Activated naive CD8-positive, alpha-beta T cell treated with anti-CD3 and anti-CD28 coated beads for 36 hours (primary cell): ENCODE measurements at places on chromosomes 6 and 20. TPM values are rescaled to one million over a fixed set of nuclear protein-coding genes. Genes with fewer than 3 reads are reported as not detected.
A peak's percentile ranks its signal among the peaks of the same experiment; 100 is the strongest.

HLA-DRB1 gene
- 5.1 TPM for total RNA-seq

DNA sequence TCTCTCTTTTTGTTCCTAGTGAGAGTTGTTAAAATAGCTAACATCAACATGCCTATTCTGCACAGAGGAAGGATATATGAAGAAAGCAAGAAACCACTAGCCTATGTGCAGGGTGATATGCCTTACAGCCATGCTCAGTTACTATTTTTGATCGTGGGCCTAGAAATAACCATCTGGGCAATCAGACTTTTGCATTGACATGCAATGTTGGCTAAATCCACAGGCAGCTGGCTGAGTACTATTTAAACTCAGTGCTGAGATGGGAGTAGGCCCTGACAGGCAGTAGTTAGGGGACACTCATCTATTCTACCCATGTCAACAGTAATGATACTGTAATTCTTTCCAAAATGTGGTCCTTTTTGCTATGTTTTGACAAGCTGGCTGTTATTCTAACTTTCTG, 89.6 kb downstream of the HDGFL1 start:
- no peak for DNase-seq
- H3K4me1 ChIP-seq, result no peaks in the 10 kb centered on the region

GRCh38 chr6:104682722-104683643, 176.7 kb downstream of the HACE1 start:
- peak; percentile 57 for DNase-seq
- H3K36me3 ChIP-seq, result peaks cover 3% of the 10 kb centered on the region
- no peak overlapping the region for H3K27ac ChIP-seq
- no peak overlapping the region for H3K4me3 ChIP-seq
- peaks cover 4% of the 10 kb centered on the region for H3K4me1 ChIP-seq
- no peaks in the 10 kb centered on the region for H3K27me3 ChIP-seq

DNPH1 gene
- 55.8 TPM for total RNA-seq

IL17F gene
- total RNA-seq, result not detected

- H3K36me3 ChIP-seq, result no peaks in the 10 kb centered on the region
- H3K27ac ChIP-seq, result no peak overlapping the region
- H3K4me3 ChIP-seq, result no peak overlapping the region
- H3K27me3 ChIP-seq, result no peaks in the 10 kb centered on the region
- H3K4me1 ChIP-seq, result peaks cover 8% of the 10 kb centered on the region
Observed at GRCh38 chr6:111610548-111611172, 5.0 kb upstream of the TRAF3IP2 start.

DNA sequence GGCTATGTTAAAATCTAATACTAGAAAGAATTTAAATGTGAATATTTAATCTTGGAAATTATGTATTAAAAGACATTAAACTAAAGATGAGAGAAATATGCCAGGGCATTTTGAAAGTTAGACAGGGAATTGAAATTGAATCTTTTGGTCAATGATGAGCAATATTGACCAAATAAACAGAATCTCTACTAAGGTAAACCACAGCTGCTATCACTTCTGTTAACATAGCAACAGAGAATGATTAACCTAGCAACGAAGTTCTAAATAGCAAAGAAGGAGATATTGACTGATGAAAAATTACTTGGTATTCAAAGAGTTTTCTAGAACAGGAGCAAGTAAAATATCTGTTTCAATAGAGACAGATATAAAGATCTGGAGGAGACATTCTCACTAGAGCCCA, 45.2 kb upstream of the RSPO3 start:
- no peaks in the 10 kb centered on the region for H3K36me3 ChIP-seq
- H3K27me3 ChIP-seq, result peaks cover 5% of the 10 kb centered on the region

- H3K36me3 ChIP-seq, result peaks cover 32% of the 10 kb centered on the region
- H3K4me1 ChIP-seq, result peaks cover 59% of the 10 kb centered on the region
- peak within 1 kb of the TSS; percentile 89 for H3K4me3 ChIP-seq
- no peaks in the 10 kb centered on the region for H3K27me3 ChIP-seq
- peak; percentile 84 for DNase-seq
Observed at GRCh38 chr6:149484733-149485700, at the start of gene ZC3H12D. Gene ZC3H12D, minus strand, starts transcription at chr6:149485014. Its CDS starts 10,471 bp downstream, at chr6:149474543.

AHCY gene
- 245 TPM for total RNA-seq

- peaks cover 56% of the 10 kb centered on the region for H3K4me1 ChIP-seq
- H3K4me3 ChIP-seq, result peak overlapping the region; percentile 100
- DNase-seq, result no peak
- peak overlapping the region; percentile 100 for H3K27ac ChIP-seq
Observed at GRCh38 chr20:49287555-49288249, 9.8 kb upstream of the ZNFX1 start.

DNA sequence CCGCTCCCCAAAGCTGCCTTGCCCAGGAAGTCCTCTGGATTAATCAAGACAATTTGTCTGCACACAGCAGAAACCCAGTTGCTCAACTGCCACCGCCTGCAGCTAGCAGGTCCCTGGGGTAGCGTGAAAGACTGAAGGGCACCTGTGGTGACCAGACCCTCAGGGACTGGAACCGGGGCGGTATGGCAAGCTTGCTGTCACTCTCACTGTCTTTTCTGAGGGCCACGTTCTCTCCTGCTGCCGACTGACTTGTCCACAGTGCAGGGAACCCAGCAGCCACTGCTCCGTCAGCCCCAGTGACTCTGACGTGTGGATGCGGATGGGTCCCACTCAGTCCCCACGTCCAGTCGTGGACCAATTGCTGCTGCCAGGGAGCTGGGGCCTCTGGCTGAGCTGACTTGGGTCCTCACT, 72.8 kb upstream of the PMEPA1 start:
- no peak overlapping the region for H3K4me3 ChIP-seq
- H3K27me3 ChIP-seq, result no peaks in the 10 kb centered on the region
- H3K4me1 ChIP-seq, result no peaks in the 10 kb centered on the region

DNA sequence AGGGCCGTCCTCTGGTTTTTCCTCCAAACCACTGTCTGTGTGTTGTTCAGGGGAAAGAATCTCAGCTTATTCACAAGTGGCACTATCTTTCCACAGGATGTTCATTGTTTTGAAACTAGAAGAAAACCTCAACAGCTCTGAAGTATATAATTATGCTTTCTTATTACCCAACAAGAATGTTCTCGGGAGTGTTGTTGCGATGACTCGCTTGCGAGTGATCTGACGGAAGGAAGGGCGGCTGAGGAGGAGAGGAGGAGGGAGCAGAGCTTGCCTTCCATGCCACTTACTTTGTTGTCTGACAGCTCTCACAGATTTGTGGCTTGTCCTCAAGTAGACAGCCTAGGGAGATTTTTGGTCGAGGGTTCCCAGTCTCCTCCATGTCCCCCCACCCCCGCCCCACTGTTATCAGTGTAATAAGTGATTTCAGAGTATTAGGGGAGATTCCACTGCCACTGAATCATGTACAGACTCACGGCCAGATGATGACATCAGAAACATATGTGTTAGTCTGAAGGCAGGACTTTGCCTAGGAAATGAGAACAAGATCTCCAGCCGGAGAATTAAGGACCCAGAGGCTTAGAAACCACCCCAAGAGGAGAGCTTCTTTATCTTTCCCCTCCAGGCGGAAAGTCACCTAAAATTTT, 80.7 kb upstream of the CCN6 start:
- peak overlapping the region; percentile 93 for H3K27ac ChIP-seq
- H3K36me3 ChIP-seq, result peaks cover 4% of the 10 kb centered on the region
- H3K4me1 ChIP-seq, result peaks cover 65% of the 10 kb centered on the region
- peak overlapping the region; percentile 46 for H3K4me3 ChIP-seq
- DNase-seq, result peak; percentile 70
- H3K27me3 ChIP-seq, result no peaks in the 10 kb centered on the region

- DNase-seq, result no peak
Observed at GRCh38 chr6:85404564-85405174, 45.2 kb upstream of the NT5E start.

PKIB gene
- total RNA-seq, result 0.62 TPM

MUCL3 gene
- not detected for total RNA-seq

PARD6B gene
- 4.1 TPM for total RNA-seq

- peak overlapping the region; percentile 50 for H3K27ac ChIP-seq
- peaks cover 9% of the 10 kb centered on the region for H3K27me3 ChIP-seq
- no peak overlapping the region for H3K4me3 ChIP-seq
- peaks cover 73% of the 10 kb centered on the region for H3K36me3 ChIP-seq
- peaks cover 17% of the 10 kb centered on the region for H3K4me1 ChIP-seq
Observed at GRCh38 chr20:49292010-49292409, 14.2 kb upstream of the ZNFX1 start.

DNA sequence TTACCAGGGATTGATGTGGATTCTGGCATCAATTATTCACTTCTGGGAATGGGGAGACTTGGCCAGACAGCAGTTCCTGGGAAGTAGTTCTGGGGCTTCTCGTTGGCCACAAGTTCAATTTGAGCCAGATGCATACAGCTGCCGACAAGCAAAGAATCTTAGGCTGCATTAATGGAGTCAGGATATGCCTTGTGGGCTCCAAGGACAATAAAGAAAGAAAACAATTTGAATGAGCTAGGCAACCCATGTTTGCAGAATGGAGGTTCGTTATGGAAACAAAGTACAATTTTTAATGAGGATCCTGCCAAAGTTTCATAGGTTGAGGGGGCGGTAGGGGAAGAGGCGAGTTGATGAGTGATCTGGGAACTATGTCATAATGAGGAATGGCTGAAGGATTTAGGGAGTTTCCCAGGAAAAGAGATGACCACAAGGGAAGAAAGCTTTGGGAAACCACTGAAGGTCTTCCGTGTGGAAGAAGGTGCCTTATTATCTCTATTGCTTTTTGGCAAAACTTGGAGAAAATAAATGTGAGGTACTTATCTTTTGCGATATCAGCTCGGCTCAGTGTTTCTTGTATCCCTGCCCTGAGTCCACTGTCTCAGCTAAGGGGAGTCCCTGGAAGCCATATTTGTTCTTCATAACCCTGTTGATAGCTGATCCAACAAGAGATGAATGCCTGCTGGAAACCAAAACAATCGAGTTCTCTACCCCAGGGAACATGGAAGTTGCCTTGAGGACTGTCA, 181.0 kb upstream of the ZNF217 start:
- no peak overlapping the region for H3K4me3 ChIP-seq
- no peak for DNase-seq
- no peaks in the 10 kb centered on the region for H3K36me3 ChIP-seq
- no peak overlapping the region for H3K27ac ChIP-seq

DNA sequence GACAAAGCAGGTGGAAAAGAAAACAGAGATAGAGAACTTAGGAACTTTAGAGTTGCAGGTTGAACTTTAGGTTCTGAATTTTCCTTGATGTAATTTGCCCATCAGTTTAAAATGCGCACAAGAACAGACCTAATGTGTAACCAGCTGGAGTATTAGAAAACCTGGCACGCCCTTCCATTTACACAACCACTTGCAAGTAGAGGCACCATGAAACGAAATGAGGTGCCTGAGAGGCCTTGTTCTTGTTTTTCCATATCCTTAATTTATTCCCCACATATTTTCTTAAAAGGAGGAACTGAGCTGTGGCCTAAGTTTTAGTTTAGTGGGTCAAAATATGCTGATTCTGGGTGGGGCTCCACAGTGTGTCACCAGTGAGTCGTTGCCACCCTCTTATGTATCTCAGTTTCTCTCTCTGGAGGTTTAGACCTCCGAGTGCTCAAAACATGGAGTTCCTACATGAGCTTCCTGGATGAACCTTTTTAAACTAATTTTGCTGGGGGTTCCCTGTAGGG, 17.2 kb upstream of the IL22RA2 start:
- H3K4me1 ChIP-seq, result no peaks in the 10 kb centered on the region
- peaks cover 3% of the 10 kb centered on the region for H3K27me3 ChIP-seq
- H3K36me3 ChIP-seq, result peaks cover 4% of the 10 kb centered on the region
- no peak for DNase-seq

DNA sequence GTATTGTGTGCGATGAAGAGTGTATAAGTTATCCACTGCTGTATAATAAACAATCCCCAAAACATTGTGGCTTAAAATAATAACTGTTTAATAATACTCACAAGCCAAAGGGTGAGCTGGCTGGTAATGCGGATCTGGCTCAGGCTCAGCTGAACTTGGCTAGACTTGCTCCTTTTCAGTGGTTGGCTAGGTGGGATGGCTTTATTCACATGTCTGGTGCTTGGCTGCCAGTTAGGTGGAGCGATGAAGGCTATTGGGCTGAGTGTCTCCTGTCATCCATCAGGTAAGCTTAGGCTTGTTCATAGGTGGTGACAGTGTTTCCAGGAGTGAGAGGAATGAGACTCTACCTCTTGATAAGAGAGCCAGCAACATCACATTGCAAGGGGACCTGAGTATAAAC, 135.0 kb upstream of the ASCC3 start:
- H3K27me3 ChIP-seq, result no peaks in the 10 kb centered on the region
- H3K36me3 ChIP-seq, result no peaks in the 10 kb centered on the region
- H3K4me3 ChIP-seq, result no peak overlapping the region
- H3K27ac ChIP-seq, result no peak overlapping the region

DNA sequence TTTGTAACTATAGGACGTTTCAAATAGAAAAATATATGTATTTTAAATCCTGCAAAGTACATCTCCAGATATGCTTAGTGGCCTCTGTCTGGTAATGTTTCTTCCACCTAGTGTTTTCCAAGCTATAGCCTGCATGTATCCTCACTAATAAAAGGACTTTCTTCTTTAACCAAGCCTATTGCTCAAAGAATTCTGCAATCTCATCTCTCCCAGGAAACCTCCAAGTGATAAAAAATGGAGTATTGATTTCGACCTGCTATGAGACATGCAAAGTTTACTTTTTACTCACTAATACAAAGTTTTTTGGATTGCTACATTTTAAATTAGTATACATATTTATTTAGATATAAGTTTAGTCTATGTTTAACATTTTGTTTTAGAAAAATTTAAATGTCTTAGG, 23.3 kb downstream of the ADGRB3 start:
- H3K36me3 ChIP-seq, result no peaks in the 10 kb centered on the region
- no peak overlapping the region for H3K27ac ChIP-seq
- H3K4me3 ChIP-seq, result no peak overlapping the region
- no peaks in the 10 kb centered on the region for H3K27me3 ChIP-seq
- no peaks in the 10 kb centered on the region for H3K4me1 ChIP-seq

DDRGK1 gene
- total RNA-seq, result 62.0 TPM

- no peaks in the 10 kb centered on the region for H3K4me1 ChIP-seq
- no peak overlapping the region for H3K4me3 ChIP-seq
- no peak overlapping the region for H3K27ac ChIP-seq
- no peak for DNase-seq
- H3K36me3 ChIP-seq, result peaks cover 3% of the 10 kb centered on the region
Observed at GRCh38 chr20:34643928-34644327, 33.0 kb downstream of the PIGU start.

- DNase-seq, result no peak
- no peaks in the 10 kb centered on the region for H3K36me3 ChIP-seq
- H3K27ac ChIP-seq, result no peak overlapping the region
- H3K27me3 ChIP-seq, result peaks cover 6% of the 10 kb centered on the region
- H3K4me3 ChIP-seq, result no peak overlapping the region
- H3K4me1 ChIP-seq, result no peaks in the 10 kb centered on the region
Observed at GRCh38 chr20:46583411-46584214, 33.2 kb upstream of the OCSTAMP start.

- H3K36me3 ChIP-seq, result no peaks in the 10 kb centered on the region
- H3K4me1 ChIP-seq, result peaks cover 3% of the 10 kb centered on the region
- H3K27me3 ChIP-seq, result no peaks in the 10 kb centered on the region
Observed at GRCh38 chr6:17914651-17915050, 72.8 kb downstream of the KIF13A start.

GNAS-AS1 gene
- 1.0 TPM for total RNA-seq

ME1 gene
- not detected for total RNA-seq

CTAGE9 gene
- total RNA-seq, result not detected

GRCh38 chr6:154522576-154522975, 12.1 kb upstream of the CNKSR3 start:
- H3K27ac ChIP-seq, result no peak overlapping the region
- H3K36me3 ChIP-seq, result no peaks in the 10 kb centered on the region
- H3K27me3 ChIP-seq, result peaks cover 3% of the 10 kb centered on the region
